GF-D8 (cell line): ENCODE measurements at places on chromosomes 13 and 19.
A peak's percentile ranks its signal among the peaks of the same experiment; 100 is the strongest.

GRCh38 chr19:48396016-48396823, 2.8 kb downstream of the GRIN2D start:
- DNase-seq, result no peak

- peak; percentile 98 for DNase-seq
These were observed 113.3 kb downstream of the SIPA1L3 start for GRCh38 chr19:38020311-38020710.

- DNase-seq, result no peak
These were observed 17.3 kb downstream of the ANKRD24 start for GRCh38 chr19:4199699-4200293.

DNA sequence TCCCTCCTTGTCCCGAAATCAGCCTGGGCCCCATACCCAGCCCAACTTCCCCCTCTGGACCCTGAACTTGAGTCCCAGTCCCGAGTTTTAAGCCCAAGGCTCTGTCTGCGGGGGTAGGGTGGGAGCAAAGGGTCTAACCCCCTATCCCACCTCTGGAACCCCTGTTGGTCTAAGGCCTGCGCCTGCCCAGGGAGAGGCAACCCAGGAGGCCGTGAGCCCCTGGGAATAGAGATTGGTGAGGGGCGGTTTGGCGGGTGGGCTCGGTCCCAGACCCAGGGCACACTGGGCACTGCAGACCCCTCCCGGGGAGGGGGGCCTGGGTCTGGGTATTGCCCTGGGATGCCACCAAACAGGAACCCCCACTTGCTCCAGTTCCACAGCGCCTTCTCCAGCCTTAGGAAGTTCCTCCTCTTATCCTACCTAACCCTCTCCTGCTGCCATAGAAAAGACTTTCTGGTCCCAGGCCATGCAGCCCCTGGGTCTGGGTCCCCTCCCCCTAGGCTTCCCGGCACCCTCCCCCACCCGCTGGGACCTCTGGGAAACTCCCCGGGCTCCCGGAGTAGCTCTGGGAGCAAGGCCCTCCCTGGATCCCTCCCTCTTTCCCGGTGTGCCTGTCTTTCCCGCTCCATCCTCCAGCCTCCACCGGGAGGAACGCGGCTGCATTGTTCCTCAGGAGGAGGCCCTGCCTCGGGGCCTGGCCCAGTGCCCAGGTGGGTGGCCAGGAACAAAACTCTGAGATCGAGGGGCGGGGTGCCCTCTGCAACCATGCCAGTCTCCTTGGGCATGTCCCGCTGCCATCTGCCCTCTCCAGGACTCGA, 33.6 kb upstream of the NANOS3 start:
- DNase-seq, result no peak

GRCh38 chr13:37201081-37201480, 95.6 kb upstream of the CSNK1A1L start:
- DNase-seq, result no peak

- DNase-seq, result no peak
These were observed 278.9 kb upstream of the ARGLU1 start for GRCh38 chr13:106846571-106847448.

- peak; percentile 3 for DNase-seq
These were observed 1.6 kb upstream of the KLK10 start for GRCh38 chr19:51020988-51021651.

GRCh38 chr19:14404312-14404711, 14.8 kb downstream of the DDX39A start:
- no peak for DNase-seq
